WTC11 (cell line): ENCODE measurements at places on chromosomes 3 and 15.

- no peak for DNase-seq
Observed at GRCh38 chr15:90650117-90650955, 66.8 kb upstream of the BLM start.

- DNase-seq = no peak
Observed at GRCh38 chr15:70053716-70054229, 43.9 kb downstream of the TLE3 start.

DNA sequence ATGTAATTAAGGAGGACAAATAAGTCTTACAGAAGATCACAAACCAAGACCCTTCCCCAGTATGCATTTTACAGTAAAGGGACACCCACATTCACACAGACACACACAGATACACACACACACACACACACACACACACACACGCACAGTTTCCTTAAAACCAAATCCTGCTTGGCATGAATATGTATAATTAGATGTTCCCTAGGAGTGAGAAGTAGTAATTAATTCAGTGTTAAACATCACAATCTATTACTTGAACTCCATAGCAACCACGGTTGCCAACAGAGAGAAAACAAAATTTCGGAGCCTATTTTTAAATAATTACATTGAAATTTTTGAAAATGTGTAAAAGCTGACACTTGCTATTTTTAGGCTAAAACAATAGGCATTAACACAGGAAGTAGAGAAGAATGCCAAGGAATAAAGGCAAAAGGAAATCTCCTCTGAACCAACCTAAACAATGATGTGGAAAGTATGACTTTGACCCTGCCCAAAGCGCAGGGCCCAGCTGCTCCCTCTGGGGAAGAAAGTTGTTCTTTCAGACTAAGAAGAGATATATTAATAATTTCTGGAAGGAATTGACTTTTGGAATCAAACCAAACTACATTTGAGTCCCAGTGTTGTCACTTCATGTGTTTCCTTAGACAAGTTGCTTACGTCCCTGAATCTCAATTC is 215.3 kb downstream of the CPNE4 start:
- DNase-seq = no peak

- no peak for DNase-seq
Observed at GRCh38 chr15:51243774-51244173, 94.6 kb downstream of the CYP19A1 start.

GRCh38 chr15:66481107-66481856 is 16.3 kb downstream of the SNAPC5 start:
- no peak for DNase-seq

- DNase-seq = no peak
Observed at GRCh38 chr15:69509131-69509530, 56.5 kb downstream of the RPLP1 start.

- DNase-seq = no peak
Observed at GRCh38 chr15:68031404-68031803, 22.7 kb upstream of the PIAS1 start.

- no peak for DNase-seq
Observed at GRCh38 chr3:173770011-173770410, 372.5 kb downstream of the NLGN1 start.

DNA sequence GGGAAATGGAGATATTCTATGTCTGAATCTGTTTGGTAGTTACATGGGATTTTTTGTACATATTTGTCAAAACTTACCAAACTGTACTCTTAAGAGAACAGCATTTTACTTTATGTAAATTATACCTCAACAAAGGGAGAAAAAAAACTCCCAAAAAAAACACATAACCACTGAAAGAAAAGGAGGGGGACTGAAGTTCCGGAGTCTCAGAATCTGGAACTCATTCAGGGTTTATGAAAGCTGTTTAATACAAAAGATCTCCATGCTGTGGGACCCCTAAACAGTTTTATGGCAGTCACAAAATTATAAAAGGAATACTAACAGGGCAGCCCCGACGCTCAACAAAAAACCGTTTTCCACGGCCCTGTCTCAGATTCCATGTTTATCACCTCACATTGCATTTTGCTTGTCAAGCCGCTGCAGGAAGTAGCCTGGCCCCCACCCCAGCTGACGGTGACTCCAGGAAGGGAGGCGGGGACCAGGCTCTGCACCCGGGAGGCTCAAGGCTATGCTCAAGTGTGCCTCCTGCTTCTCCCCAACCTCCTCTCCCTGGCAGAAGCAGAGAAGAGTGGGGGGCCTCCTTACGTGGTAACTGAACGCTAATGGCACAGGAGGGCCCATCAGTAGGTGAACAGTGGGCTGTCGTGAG is 29.3 kb downstream of the RFT1 start:
- no peak for DNase-seq

DNA sequence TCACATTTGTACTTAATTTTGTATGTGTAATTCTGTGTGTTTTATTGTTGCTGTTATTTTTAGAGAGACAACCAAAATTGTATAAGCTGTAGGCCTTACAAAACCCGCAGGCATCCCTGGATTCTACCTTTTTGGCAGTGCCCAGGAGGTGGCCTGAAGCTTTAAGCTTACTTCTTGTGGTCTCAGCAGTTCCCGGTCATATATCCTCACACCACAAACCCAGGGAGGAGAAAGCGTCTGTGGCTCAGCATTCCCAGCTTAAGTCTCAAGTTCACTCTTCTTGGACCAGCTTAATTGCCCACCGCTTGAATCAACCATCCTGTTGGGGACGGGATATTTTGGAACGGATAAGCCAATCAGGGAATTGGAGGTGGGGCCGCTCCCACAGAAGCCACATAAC is 36.7 kb downstream of the C2CD4A start:
- DNase-seq = no peak

DNA sequence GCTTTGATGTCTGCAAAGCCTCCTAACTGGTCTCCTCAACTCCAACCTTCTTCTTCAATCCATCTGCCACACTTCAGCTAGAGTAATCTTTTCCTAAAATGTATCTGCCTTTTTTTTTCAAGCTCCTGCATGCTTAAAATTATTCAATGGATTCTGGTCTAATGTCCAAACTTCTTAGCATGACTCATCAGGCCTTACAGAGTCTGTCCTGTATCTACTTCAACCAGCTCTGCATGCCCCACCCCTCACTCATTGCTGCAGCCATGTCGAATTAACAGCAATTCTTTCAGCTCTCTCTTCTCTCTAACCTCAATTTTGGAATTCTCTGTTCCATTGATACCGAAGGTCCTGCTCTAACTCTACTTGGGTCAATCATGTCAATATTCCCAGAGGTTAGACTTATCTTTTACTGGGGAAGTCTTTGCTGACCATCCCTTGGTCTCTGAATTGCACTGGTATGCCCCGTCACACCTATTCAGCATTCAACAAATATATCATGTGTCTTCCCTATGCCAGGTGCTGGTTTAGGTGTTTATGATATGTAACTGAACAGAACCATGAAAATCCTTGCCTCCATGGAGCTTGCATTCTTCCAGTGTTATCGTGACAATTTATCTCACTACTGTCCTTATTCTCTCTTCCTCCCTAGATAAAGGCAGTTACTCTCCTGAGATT is 88.5 kb upstream of the NANOGP8 start:
- DNase-seq = no peak

GRCh38 chr15:33907326-33907725 is 61.0 kb upstream of the CHRM5 start:
- no peak for DNase-seq

DNA sequence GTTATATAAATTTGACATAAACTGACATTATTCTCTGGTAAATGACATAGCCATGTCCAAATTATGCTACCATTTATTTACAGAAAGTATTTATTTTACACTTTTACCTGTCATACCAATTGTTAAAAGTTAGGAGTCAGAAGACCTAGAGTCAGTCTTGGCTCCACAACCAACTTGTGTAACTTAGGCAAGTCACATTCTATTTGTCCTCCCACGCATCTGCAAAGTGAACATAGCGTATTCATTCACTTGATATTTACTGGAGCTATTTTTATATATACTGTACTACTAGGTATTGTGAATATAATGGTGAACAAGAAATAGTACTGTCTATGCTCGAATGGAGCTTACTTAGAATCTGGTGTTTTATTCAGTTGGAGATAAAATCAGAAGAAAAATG is 78.7 kb downstream of the ZNF280D start:
- DNase-seq = no peak

DNA sequence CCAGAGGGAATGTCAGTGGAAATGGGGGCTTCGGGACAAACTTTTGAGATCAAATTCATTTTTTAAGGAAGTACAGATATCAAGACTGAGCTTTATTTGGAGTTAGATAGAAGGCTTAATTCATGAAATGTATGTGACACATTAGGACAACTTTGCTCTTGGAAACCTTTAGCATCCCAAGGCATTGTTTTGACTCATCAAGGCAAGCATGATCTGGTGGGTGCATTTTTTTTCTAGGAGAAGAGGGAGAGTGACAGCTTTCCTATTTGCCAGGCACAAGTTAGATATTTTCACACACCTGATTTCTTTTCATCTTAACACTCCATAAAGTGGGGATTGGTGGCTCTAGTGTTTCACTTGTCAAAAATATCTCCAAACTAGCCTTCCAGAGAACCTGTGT is 61.5 kb upstream of the RPL35A start:
- no peak for DNase-seq

- DNase-seq = no peak
Observed at GRCh38 chr3:122560680-122561079, 3.4 kb downstream of the PARP9 start.

- DNase-seq = no peak
Observed at GRCh38 chr3:30944124-30944523, 49.7 kb upstream of the GADL1 start.

DNA sequence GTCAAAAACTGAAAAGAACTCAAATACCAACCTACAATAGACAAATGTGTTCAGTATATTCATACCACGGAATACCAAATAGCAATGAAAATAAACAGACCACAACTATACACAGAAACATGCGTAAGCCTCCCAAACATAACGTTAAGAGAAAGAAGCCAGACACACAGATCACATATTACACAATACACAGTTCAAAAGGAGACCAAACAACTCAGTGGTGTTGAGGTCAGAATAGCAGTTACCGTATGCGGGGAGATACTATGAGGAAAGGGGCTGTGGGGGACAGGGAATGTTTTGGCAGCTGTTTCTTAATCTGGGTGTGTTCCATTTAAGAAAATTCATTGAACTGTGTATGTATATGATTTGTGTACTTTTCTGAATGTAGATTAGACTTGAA is 6.6 kb downstream of the OSBPL10 start:
- DNase-seq = no peak

DNA sequence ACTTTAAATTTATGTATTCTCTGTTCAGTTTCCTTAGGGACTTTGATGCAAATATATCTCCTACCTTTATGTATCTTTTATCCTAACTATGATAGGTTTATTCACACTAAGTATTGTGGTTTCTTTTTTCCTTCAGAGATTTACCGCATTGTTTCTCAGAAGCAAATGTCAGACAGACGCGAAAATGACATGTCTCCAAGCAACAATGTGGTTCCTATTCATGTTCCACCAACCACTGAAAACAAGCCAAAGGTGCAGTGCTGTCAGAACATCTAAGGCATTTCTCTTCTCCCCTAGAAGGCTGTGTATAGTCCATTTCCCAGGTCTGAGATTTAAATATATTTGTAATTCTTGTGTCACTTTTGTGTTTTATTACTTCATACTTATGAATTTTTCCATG is 18.3 kb downstream of the RAB11A start:
- DNase-seq = no peak

DNA sequence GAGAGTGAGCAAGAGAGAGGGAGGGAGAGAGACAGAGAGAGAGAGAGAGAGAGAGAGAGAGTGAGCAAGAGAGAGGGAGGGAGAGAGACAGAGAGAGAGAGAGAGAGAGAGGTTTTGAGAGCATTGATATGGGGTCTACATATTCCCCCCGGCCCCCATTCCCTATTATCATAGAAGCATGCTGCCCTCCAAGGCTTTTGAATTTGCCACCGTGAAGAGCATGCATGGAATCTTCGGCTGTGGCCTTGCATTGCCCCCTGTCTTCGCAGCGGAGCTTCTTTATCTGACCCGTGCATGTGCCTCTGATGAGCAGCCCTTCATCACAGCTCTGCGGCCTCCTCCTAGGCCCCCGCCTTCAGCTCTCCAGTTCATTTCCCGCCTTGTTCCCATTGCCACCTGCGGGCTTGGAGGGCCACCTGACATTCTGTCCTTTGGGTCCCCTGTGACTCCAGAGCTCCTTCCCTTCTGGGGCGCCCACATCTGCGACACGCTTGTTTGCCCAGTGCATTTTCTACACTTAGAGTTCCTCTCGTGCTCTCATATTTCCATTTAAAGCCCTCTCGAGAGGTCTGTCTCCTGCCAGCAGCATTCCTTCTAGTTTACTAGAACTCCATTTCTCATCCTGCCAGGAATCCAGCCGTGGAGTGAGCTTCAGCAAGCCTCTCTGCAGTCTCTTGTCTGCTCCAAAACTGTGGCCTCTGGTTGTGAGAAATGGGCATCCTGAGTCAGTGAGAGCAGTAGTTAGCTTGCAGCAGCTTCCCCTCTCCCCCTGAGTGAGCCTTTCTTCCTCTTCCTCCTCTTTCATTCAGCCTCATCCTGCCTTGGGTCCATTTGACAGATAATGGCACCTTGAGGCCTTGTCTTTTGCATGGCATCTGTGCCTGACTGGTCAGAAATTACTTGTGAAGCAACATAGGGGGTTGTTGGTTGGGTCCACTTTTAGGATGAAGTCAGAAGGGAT is 25.3 kb downstream of the LPP start:
- no peak for DNase-seq

DNA sequence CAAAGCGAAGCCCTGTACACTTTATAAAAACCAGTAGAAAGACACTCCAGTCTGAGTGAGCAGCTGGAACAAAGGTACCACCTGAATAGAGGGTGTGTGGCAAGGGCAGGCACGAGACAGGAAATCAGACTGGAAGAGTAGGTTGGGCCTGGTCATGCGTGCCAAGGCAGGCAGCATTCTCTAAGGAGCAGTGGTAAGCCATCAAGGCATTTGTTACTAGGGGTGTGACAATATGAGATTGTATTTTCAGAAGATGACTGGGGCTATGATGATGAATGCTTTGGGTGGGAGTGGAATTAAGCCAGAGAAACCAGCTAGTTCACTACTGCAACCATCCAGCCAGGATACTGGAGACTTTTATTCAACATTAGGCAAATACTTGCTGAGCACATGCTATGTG is 5.0 kb downstream of the JMJD7 start:
- no peak for DNase-seq

- DNase-seq = no peak
Observed at GRCh38 chr3:42696356-42697288, 6.0 kb downstream of the HHATL start.
